ENCODE measurements at places on chromosomes 6 and 20. TPM values are rescaled to one million over a fixed set of nuclear protein-coding genes. Genes with fewer than 3 reads are reported as not detected.
A peak's percentile ranks its signal among the peaks of the same experiment; 100 is the strongest.

DNA sequence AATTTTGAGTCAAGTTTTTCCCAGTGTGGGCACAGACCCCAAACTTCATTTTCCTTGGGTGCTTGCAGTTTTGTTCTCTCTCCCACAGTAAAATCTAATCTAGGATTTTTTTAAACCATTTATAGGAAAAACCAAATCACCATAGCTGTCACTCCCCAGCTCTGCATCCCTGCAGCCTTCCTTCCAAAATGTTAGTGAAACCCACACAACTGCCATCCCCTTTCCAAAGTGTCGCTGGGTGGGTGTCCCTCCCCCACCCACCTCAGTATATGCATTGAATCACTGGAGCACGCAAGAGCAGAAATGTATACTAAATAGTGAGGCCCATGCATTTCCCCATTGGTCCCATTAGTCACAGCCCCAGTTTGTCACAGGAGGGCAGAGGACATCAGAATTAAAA is 138.3 kb downstream of the MTFR2 start:
- no peak for DNase-seq

DNA sequence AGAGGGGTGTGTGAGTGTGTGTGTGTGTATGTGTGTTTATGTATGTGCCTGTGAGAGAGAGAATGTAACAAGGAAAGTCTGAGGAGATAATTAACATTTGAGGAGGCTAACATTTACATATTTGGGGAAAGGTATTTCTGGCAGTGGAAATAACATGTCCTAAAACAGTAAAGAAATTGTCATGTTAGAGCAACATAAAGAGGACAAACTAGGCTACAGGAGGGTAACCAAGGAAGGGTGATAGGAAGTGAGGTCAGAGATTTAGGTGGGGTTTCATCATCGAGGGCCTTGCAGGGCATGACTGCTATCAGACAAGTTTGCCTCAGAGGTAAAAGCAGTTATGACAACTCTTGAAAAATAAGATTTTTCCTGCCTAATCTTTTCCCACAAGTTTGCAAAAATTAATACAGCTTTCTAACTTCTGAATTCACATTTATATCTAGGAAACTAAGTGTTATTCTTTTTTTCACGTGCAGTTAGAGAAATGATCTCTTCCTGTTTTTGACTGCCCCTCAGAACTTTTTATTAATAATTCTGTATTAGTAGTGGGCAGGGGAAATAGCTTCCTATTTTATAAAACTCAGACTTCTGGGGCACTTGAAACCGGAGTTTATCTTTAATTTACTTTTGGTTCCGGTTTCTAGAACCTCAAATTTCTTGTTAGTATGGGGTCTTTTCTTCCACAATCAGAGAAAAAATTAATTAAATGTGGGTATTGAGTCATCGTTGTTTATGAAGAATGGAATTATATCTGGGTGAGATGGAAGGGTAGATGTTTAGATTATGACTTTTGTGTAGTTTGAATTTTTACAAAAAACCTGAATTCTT is 30.5 kb upstream of the RHAG start:
- DNase-seq, result no peak

- DNase-seq, result no peak
Measured at GRCh38 chr6:52566201-52566600, 10.7 kb downstream of the TRAM2 start.

DNA sequence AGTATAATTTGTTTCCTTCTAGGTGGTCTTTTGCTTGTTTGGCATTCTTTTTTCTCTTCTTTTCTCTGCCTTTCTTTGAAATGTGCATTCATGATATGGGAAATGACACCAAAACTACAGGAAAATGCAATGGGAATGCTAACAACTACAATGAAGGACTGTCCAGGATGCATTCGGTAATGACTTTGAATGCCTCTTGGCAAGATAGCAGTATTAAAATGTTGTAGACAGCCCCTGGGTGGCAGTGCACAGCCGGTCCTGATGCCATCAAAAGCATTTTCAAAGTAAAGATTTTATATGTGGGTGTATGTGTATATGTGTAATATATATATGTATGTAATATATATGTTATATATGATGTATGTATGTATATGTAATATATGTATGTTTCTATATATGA is 218.8 kb upstream of the MMS22L start:
- no peak for DNase-seq

GRCh38 chr6:122567034-122567433 is 43.2 kb upstream of the PKIB start:
- no peak for DNase-seq

GRCh38 chr6:20246125-20246524 is 33.9 kb upstream of the MBOAT1 start:
- DNase-seq, result no peak

GRCh38 chr20:32474967-32475811 is 109.9 kb downstream of the NOL4L start:
- DNase-seq, result peak; percentile 78

DNA sequence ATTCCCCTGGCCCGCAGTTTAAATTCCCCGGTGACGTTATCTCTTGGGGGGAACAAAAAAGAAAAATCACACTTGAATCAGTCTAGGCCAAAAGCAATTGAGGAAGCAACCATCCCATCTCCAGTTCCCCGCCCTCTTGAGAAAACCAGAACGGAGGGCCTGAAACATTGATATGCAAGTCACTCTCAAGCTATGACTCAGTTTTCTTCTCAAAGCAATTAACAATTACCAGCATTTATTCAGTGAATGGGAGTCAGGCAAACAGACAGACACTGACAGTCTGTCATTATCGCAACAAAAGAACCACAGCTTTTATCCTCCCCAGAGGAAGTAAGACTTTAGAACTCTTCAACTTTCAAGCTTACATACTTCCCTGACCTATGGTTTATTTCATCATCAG is 100.9 kb downstream of the OPRM1 start:
- DNase-seq, result no peak

GRCh38 chr20:18971121-18971520 is 157.5 kb downstream of the SCP2D1 start:
- DNase-seq, result no peak

- DNase-seq, result no peak
Measured at GRCh38 chr20:6683021-6683977, 84.2 kb upstream of the BMP2 start.

- DNase-seq, result no peak
Measured at GRCh38 chr6:149988550-149989346, 25.0 kb downstream of the ULBP1 start.

DNA sequence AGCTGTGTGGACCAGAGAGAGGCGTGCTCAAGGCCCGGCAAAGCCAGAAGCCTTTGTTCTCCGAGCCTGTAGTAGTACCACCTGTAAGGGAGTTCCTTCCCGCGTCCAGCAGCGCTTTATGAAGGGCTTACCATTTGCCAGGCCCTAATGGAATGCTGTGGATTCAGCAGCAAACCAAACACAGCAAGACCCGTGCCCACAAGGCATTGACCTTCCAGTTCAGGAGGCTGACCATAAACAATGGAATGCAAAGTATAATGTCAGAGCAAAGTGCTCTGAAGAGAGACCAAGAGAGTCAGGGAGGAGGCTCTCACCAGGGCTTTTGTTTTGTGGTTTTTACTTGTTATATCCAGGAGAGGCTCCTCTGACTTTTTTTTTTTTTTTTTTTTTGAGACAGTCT is 209.8 kb downstream of the ZMYND8 start:
- no peak for DNase-seq

DNA sequence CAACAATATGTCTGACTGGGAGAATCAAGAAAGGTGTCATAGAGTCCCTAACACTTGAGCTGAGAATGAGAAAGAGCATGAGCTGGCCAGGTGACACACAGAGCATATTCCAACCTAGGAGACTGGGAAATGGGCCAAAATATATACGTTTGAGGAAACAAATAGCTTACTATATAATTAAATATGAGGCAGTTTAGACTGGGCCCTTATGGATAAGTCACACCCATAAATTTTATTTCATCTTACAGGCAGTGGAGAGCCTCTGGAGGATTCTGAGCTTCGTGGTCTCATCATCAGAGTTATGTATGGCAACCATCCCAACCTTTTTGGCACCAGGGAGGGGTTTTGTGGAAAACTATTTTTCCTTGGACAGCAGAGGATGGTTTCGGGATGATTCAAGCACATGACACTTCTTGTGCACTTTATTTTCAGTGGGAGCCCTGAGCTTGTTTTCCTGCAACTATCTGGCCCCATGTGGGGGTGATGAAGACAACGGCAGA is 12.9 kb upstream of the NQO2 start:
- DNase-seq, result no peak

- DNase-seq, result no peak
Measured at GRCh38 chr6:113882336-113883022, 25.3 kb downstream of the MARCKS start.

DNA sequence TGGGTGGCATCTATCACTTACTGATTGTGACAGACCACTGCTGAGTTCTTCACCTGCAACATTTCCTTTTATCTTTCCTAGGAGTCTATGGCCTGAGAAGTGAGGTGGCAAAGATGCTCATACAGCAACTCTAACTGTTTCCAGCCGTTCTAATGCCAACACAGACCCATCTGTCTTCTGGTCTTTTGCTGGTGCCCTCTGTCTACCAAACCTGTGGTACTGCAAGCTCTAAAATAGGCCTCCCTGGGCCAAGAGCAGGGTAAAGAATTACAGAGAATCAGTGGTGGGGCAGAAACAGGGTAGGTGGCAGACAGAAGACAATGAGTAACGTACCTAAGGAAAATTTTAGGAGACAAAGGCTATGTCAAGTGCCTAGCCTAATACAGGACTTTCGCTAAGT is 611.0 kb upstream of the FLRT3 start:
- DNase-seq, result no peak

GRCh38 chr6:2266841-2267240 is 21.4 kb upstream of the GMDS start:
- DNase-seq, result no peak

- no peak for DNase-seq
Measured at GRCh38 chr6:155434829-155435423, 20.7 kb downstream of the NOX3 start.

DNA sequence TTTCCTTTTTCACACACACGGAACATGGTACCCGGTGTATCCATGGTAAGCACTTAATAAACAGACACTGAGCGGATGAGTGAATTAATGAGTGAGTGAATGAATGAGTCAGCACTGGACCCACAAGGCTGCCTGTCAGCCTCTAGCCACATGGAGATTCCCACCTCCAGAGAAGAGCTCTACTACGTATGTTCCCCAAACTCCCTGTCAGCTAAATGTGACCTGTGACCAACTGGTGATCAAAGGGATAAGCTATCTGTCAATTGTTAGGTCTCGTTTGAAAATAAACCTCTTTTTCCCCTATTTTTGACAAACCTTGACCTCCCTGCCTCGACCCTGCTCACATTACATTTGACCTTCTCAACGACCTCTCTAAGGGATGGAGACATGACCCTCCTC is 24.5 kb upstream of the TAF8 start:
- DNase-seq, result no peak

DNA sequence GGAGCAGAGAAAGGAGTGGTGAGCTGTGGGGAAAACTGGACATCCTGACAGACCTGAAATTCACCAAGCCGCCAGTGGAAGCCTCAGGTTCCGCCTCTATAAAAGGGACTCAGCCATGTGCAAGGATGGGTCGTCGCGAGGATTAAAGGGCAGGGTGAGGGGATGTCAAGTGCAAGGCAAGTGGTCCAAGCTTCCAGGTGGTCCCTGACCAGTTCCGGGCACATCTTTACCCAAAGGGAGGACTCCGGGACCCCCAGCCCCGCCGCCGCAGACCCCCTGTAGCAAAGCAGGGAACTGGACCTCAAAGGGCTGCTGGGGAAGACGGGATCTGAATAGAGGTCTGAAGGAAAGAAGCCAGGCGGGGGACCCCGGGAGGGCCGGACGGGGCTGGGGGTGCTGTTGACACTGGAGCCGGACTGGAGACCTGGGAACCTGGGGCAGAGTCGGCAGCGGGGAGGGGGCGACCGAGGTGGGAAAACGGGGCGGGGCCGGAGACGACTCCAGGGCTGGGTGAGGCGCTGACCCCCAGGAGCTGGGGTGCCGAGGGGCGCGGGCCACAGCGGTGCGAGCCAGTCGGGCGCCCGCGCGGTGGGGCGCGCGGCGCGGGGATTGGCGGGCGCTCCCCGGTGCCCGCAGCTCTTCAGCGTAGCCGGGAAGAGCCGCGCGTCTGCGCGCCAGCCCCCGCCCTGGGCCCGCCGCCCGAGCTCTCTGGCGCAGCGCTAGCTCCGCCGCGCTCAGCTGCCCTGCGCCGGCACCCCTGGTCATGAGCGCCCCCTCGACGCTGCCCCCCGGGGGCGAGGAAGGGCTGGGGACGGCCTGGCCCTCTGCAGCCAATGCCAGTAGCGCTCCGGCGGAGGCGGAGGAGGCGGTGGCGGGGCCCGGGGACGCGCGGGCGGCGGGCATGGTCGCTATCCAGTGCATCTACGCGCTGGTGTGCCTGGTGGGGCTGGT is at the start of gene SSTR4:
Gene SSTR4 (plus strand): TSS at position 592 of the 951 bp plus-strand sequence. CDS start 172 bp downstream, at position 764.
- no peak for DNase-seq

DNA sequence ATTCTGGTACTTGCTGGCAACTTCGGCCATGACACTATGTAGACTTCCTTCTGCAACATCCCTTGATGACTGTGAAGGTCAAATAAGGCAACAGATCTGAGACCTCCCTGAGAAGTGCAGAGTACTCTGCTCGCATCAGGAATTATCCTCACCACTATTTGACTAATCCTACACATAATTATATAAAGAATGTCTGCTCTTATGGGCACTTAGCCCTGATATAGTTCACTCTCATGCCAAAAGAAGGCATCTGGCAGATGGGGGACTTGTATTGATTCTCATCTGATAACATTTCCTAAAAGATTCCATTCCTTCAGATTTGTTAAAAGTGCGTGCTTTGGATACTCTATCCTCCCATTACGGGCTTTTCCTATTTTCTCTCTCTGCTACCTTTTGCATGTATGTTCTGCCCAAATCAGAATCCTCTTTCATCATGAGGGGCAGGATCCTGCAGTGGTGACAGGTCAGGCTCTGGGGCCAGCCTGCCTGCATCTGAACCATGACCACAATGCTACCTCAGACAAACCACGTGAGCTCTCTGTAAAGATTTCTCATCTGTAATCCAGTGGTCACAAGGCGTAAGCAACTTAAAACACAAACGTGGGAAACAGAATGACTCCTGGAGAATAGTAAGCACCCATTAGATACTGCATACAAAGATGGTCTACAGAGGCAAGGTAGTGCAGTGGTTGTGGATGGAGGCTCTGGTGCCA is 134.0 kb downstream of the GJA10 start:
- no peak for DNase-seq

DNA sequence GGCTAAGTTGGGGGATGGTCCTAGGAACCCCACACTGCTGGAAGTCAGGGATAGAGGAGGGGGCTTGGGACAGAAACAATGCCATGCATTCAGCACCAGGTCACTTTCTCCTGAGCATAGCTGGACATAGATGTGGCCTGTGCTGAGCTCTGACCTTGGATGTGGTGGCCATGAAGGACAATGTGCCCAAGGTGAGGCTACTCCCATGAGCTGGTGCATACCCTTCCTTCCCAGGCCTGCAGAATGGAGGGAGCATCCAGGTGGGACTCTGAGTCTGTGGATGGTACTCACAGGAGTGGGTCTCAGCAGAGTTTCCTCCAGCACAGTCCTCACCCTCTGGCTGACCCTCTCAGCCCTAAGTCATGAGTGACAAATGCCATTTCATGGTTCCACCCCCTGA is 16.9 kb downstream of the CST9L start:
- no peak for DNase-seq

The ADGB gene
- not detected for total RNA-seq

The DSP gene
- total RNA-seq, result 0.07 TPM

The SS18L1 gene
- total RNA-seq, result 9.7 TPM

The SPDEF gene
- total RNA-seq, result not detected

The TNF gene
- total RNA-seq, result not detected

The ECT2L gene
- total RNA-seq, result not detected

The DDO gene
- 0.53 TPM for total RNA-seq

The SAPCD1 gene
- 0.78 TPM for total RNA-seq

The DST gene
- 260 TPM for total RNA-seq

The CEP85L gene
- 9.1 TPM for total RNA-seq

Measured in pulmonary artery endothelial cell (primary cell).